ENCODE measurements at places on chromosomes 13 and 19. TPM values are rescaled to one million over a fixed set of nuclear protein-coding genes. Genes with fewer than 3 reads are reported as not detected.

GRCh38 chr13:20411638-20412342 is 113.9 kb downstream of the CRYL1 start:
- DNase-seq = no peak

The B3GNT3 gene
- 0.42 TPM for total RNA-seq

The SPRY2 gene
- 21.7 TPM for total RNA-seq

DNA sequence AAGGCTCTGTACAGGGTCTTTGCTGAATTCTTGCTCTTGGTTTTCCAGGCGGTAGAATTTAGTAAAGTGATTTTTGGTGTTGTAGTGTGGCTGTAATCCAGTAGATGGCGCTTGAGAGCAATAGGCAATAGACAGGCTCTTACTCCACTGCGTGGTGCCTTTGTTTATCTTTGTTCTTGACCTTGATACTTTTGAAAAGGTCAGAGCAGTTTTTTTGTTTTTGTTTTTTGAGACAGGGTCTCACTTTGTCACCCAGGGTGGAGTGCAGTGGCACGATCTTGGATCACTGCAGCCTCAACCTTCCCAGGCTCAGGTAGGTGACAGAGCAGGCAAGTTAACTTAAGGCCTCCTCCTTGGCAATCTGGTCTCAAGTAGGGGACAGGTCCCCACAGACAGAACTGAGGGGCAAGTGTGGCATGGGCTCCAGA is 12.2 kb upstream of the LILRA5 start:
- DNase-seq = peak; percentile 70

The TGFBR3L gene
- 0.19 TPM for total RNA-seq

DNA sequence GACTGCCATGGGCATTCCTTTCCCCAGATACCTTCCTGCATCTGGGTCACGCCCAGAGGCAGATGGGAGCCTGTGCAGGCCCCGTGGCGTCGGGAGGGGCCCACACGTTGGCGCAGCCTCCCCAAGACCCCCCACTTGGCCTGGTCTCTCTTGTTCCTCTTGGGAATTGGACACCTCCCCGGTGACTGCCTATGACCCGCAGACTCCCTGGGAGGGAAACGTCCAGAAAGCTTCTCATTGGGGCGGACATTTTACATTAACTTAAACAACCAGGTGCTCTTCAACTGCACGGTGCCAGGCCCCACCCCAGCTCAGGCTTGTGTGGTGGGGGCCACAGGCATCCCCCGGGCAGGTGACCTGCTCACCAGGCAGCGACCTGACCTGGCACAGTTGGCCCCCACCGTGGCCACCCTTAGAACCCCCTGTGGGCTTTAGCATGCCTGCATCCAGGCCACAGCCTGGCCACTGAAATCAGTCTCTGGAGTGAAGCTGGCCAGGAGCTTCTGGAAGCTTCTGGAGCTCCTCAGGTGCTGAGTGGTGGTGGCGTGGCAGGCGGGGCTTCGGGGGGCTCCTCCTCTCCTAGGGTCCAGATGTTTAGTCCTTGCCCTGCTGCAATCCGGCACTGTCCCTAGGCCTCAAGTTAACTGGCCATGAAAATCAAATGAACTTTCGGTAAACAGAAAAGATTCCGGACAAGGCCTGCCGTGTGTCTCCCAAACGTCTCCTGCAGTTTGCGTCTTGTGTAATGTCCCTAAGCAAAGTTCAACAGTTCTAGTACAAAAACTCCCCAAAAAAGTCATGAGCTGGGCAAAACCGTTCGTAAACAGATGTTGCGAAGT is 8.5 kb upstream of the PROZ start:
- DNase-seq = no peak

- DNase-seq = peak; percentile 13
These were observed 2.3 kb downstream of the FNDC3A start for GRCh38 chr13:48977973-48978372.

The DMAC2 gene
- 77.7 TPM for total RNA-seq

DNA sequence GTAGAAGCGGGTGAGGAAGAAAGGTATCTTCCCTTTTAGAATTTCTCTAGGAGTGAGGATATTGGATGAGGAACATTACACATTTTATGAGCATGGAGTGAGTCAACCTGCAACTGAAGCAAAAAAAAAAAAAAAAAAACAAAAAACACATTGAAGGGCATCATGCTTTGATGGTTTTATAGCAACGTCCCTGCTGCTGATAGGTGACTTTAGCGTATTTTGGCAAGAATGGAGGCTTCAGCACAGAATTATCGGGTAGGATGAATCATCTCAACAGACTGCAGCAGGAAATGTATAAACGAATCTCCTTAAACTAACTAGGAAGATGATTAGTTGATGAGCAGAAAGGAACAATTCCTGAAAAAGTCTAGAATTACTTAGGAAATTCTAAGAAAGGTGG is 1359.6 kb upstream of the ATXN8OS start:
- peak; percentile 2 for DNase-seq

DNA sequence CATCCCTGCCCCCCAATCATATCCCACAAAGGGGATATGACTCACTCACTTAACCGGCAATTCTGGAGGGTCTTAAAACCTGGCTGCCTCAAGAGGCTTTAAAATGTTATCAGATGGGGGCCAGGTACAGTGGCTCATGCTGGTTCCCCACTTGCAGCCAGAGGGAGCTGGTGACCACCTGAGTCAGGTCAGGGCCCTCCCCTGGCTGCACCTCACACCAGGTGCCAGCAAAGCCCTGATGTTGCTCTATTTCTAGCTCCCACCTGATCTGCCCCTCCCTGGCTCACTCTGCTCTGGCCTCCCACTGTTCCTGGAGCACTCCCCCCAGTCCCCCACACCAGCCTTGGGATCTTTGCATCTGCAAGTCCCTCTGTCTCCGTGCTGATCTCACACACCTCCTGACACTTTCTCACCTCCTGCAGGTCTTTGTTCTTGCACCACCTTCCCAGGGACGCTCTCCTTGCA is 14.2 kb downstream of the HPN start:
- DNase-seq = no peak

DNA sequence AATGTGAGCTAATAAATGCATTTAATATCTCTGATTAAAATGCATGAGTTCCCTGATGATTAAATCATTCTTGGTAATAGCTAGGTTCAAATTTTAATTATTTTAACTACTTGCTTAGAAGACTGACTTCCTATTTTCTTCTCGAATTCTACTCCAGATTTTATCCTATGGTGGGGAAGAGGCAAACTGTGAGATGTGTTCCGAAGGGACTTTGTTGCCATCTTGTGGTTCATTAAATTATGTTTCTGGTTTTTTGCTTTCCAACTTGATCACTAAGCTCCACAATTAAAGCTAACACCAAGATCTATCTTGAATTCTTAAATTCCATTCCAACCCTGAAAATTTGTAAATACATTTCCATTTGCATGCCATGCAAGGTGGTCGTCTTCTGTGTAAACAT is 538.4 kb upstream of the PCDH20 start:
- DNase-seq = no peak

DNA sequence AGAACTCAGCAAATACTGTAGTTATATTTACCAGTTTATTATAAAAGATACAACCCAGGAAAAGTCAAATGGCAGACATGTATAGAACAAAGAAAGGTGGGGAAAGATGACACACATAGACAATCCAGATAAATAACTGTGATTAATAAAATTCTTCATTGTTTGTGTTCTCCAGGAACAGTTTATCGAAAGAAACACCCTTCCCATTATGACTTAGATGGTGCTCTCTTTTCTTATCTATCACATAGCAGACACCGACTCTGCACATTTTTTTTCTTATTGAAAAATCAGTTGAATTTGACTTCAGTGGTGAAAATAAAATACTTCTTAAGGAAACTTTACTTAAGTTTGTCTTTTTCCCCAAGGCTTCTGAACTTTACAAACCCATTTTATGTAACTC is 6.2 kb downstream of the ZNF708 start:
- DNase-seq = no peak

- peak; percentile 25 for DNase-seq
These were observed 28.6 kb downstream of the ALOX5AP start for GRCh38 chr13:30763786-30764413.

The CD70 gene
- 0.14 TPM for total RNA-seq

DNA sequence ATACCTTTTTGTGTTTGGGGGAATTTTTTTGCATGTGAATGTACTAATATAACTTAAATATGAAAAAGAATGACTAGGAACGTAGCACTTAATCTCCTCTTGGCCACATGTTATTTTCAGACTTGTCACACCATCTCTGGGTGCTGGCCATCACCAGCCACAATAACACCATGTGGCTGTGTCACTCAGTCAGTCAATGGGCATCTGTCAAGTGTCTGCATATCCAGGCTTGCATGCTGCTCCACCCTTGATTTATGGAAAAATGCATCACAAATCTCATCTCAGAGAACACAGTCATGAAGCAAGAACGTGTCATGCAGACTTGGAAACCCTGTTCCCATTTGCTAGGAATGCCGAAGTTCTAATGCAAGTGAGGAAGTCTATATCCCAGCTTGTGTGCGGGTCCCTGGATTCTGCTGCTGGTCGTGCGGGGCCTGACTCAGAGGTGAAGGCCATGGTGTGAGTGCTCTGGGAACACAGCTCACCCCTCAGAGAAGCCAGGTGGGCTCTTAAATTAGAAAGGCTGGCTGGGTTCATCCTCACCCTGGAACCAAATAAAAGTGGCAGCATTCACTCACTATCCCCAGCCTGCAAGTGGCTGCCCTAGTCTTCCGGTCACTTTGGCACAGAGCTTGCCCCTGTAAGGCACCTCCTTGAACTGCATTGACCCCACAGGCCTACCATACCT is 53.6 kb upstream of the ARHGEF7 start:
- DNase-seq = no peak

The MBD3L2 gene
- not detected for total RNA-seq

The MAG gene
- not detected for total RNA-seq

The POLR1G gene
- 15.2 TPM for total RNA-seq

- no peak for DNase-seq
These were observed 85.7 kb upstream of the MBNL2 start for GRCh38 chr13:97136418-97136817.
